ENCODE measurements at places on chromosomes 5 and 9.

DNA sequence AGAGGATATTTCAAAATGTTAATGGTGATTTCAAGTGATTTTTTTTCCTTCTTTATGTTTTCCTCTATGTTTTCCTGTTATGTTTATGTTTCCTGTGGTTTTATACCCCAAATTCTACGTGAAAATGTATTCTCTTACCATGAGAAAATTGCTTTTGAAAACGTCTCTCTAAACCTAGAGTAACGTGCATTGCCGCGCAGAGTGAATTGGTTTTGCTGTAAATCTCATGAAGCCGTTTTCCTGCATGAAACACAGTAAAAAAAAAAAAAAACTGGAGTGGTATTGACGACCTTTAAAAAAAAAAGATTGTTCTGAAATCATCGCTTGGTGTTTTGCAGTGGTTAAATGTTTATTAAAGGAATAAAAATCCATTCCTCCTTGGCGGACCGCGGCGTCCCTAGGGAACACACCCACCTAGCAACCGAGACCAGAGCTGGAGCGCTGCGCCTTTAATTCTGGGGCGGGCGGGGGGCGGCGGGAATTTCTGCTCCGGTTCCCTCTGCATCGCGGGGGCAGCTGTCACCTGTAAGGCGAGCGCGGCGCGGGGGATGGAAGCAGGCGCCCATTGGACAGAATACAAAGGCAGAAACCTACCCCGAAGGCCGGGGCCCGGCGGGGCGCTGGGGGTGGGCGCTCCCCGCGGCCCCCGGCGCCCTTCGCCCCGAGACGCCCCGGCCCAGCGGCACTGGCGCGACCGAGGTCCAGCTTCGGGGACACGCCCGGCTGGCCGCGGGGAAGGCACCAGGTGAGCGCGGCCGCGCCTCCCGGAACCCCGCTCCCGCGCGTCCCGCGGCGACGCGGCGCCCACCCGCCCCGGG is at the start of gene SOWAHA:
Gene SOWAHA (plus strand): TSS at position 522 of the 818 bp plus-strand sequence. CDS start 320 bp downstream, outside the sequence.
- DNase-seq, result no peak

GRCh38 chr9:72601615-72602014 is 80.2 kb downstream of the TMC1 start:
- DNase-seq, result no peak

DNA sequence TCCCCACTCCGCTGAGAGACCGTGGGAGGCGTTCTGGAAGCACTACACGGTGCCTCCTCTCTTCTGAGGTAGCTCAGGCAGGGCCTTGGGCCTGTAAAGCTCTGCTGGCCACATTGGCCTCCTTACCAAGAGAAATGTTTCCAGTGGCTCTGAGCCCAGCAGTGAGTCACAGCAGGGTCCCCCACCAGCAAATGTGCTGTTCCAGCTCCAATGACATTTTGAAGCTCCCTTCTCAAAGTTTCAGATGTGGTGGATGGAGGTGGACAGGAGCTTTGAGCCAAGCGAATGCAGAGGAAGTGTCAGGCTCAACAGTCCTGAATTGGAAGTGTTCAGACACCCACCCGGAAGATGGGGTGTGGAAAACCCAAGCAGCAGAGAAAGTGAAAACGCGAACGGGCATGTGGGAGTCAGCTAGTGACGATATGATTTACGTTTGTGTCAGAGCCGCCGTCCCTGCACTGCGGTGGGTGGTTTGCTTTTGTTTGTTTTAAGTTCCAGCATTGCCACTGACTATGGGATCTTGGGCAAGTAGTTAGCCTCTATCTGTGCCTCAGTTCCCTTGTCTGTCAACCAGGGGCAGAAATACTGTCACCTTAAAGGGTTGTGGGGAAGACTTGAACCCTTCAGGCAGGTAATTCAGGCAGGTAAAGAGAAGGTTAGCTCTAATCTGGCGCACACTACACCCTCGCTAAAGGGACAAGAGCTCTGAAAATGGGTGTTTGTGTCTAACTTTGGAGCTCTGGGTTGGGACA is 38.2 kb downstream of the C5orf15 start:
- peak; percentile 30 for DNase-seq

- DNase-seq, result no peak
Measured at GRCh38 chr9:6114424-6114823, 99.0 kb upstream of the RANBP6 start.

- no peak for DNase-seq
Measured at GRCh38 chr5:18312016-18312415, 677.8 kb downstream of the TAF11L14 start.

DNA sequence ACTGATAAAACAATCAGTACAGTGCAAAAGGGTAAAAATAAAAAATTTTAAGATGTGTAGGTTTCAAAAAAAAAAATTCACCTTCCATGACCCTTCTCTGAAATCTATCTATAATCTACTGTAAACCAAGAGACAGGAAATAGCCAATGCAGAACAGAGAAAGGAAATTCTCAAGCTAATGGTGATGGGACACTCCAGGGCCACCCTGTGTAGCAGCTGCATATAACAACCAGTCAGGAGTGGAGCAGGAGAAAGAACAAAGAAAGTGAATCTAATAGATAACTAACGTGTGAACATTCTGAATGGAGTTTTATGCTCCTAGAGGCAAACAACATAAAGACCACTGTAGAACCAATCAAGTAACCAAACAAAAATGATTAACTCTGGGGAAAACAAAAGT is 16.6 kb downstream of the SPTLC1 start:
- DNase-seq, result no peak

- no peak for DNase-seq
Measured at GRCh38 chr5:107919361-107919760, 248.6 kb upstream of the EFNA5 start.

GRCh38 chr5:142192286-142193113 is 83.9 kb downstream of the NDFIP1 start:
- DNase-seq, result no peak

DNA sequence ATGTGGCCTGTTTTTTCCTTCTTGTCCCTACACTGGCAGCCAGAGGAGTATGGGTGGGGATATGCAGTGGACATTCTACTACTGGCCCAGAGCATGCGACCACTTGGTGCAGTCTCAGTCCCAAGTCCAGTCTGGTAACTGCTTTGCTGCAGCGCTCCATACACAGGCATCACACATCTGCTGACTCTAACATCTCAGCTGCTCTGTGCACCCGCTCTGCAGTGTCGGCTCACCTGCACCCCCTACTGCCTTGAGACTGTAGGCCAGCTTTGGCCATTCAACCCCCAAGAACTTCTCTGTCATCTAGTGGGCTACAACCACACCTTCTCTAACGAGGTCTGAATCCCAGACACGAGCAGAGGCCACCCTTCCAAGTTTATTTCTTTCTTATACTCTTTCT is 46.4 kb upstream of the SLCO6A1 start:
- DNase-seq, result no peak

DNA sequence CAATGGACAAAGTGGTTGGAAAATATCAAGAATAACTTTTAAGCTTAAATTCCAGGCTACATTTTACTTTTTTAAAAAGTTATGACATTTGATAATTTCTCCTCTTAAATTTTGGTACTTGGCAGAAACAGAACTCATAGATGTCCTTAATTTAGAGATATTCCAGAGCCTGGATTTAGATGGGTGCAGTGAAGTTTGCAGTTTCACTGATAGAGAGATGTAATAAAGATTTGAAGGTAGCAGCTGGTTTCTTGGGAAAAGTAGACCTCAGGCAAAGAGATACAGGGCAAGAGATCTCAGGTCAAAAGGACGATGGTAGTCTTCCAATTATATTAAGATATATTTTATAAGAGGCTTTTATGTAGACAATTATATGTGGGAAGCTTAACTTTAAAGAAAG is 134.6 kb downstream of the ISL1 start:
- no peak for DNase-seq

DNA sequence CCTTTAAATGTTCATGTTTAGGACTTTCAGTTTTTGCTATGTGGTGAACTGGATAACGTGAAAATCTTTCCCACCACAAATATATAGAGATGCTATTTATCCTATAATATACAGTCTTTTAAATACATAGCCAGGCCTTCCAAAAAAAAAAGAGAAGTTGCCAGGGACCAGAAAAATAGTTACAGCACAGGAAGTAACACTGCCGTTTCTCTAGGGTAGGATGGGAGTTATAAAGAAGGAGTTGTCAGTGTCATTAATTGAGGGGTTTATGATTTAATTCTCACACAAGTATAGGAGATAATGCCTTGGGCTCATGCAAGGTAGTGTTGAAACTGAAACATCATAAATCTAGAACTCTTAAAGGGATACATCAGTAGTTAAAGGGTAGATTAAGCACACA is 83.9 kb downstream of the LRRC70 start:
- no peak for DNase-seq

- no peak for DNase-seq
Measured at GRCh38 chr9:108694170-108694569, 161.6 kb downstream of the ACTL7B start.

DNA sequence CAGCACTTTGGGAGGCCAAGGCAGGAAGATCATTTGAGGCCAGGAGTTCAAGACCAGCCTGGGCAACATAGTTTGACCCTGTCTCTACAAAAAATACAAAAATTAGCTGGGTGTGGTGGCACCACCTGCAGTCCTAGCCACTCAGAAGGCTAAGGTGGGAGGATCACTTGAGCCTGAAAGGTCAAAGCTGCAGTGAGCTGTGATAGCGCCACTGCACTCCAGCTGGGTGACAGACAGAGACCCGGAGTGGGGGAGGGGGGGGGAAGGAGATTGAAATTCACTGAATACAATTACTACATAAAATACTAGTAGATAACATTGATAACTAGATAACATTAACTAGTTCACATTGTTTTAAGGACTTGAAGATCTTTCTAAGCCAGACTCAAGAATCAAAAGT is 345.6 kb downstream of the BNC2 start:
- no peak for DNase-seq

DNA sequence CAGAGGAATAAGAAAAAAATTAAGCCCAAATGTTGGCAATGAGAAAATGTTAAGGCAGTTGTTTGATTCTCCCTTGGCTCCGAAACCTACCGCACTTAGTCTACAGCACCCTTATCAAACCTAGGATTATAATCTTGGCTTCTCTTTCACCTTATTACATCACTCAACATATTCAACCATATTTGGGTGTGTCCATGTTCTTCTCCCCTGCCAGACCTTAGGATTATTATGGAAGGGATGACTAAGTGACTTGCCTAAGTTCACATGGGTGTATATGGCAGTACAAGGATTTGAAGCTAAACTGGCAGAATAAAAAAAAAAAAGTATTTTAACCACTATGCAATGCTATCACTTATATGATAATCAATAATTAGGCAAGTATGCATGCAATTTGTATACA is 76.4 kb downstream of the PLK2 start:
- DNase-seq, result no peak

- DNase-seq, result no peak
Measured at GRCh38 chr9:137611623-137612609, 6.4 kb downstream of the ARRDC1 start.

- DNase-seq, result no peak
Measured at GRCh38 chr5:132455614-132456115, 34.9 kb downstream of the IRF1 start.

GRCh38 chr5:65288657-65289056 is 193.1 kb downstream of the ADAMTS6 start:
- DNase-seq, result no peak

DNA sequence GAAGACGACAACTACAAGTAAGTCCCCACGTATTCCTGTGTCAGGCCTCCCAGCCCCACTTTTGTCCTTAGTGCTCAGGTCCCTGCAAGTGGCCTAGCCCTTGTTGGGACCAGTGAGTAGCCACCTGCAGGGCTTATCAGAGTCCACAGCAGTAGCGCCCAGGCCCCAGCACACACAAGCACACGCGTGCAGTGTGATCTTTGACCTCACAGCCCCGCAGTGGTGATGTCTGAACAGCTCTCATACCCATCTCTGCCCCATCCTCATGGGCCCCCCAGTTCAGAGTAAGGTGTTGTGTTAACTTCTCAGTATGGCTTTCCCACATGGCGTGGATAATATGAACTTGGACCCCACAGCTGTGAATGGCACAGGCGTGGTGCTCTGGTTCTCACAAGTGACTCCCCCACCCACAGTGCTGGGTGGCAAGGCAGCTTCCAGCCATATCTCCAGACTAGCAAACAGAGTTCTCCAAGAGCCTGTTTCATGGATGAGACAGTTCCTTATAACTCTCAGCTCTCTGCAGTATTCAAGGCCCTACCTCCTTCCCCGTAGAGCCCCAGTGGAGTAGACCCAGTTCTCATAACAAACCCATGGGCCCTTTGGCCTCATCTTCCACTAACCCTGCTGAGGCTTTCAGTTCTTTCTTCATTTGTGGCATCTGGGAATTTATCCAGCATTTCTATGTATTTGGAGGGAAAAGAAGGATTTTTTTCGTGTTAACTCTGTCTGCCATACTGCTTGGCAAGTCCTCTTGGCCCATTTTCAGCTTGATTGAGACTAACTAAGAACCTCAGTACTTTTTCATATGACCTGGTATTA is 46.5 kb upstream of the ANGPTL2 start:
- DNase-seq, result no peak

- DNase-seq, result no peak
Measured at GRCh38 chr5:112419164-112419985, at the start of gene EPB41L4A. Gene EPB41L4A (minus strand): TSS chr5:112419277. CDS start chr5:112419039, 238 bp downstream.

GRCh38 chr5:108686676-108687075 is 61.0 kb upstream of the FER start:
- no peak for DNase-seq

- DNase-seq, result no peak
Measured at GRCh38 chr9:14209399-14210345, 104.3 kb downstream of the NFIB start.

DNA sequence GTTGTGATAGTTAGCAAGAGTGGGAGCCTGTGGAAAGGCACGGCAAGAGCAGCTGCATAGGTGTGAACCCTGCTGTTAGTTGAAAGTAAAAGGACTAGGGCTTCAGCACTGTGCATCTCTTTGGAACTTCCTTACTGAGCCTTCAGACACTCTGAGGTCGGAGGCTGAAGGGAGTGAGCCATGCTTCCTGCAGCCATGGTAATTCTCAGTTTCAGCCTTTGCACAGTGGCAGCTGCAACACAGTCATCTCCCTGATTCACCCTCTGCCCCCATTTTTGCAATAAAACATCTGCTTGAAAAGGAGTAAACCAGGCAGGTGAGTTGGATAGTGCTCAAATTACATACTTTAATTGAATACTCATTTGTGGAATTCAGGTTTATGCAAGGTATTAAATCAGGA is 6.5 kb upstream of the TLE4 start:
- DNase-seq, result no peak

DNA sequence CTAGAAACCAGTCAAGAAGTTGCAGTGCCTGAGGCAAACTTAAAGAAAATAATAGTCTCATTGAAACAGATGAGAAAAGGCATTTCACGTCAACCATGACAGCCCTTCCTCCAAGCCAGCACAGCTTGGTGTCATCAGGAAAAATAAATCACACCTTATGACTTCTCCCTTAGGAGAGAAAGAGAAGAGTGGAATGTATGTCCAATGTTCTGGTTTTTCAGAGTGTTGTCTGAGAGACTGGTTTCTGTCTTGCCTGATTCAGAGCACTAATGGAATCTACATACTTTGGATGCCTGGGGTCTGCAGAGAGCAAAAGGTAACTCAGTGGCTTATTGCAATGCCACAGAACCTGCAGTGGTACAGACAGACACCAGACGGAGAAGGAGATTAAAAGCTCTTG is 105.5 kb upstream of the PDE4D start:
- DNase-seq, result no peak

Measured in stimulated activated CD8-positive, alpha-beta memory T cell treated with anti-CD3 and anti-CD28 coated beads, Interleukin-7, amount 100 ng/mL, for 24 hours (primary cell).